Dermis blood vessel endothelial cell (primary cell): ENCODE measurements at places on chromosomes 7 and 10. TPM values are rescaled to one million over a fixed set of nuclear protein-coding genes. Genes with fewer than 3 reads are reported as not detected.

- no peak for DNase-seq
Measured at GRCh38 chr10:108346066-108346465, 1181.6 kb upstream of the SORCS1 start.

- no peak for DNase-seq
Measured at GRCh38 chr10:104170610-104171254, 48.8 kb downstream of the SFR1 start.

- DNase-seq: peak; percentile 18
Measured at GRCh38 chr7:33039903-33040292, 22.7 kb downstream of the NT5C3A start.

Gene ABCC2
- total RNA-seq: 0.79 and 1.5 TPM in 2 replicates

DNA sequence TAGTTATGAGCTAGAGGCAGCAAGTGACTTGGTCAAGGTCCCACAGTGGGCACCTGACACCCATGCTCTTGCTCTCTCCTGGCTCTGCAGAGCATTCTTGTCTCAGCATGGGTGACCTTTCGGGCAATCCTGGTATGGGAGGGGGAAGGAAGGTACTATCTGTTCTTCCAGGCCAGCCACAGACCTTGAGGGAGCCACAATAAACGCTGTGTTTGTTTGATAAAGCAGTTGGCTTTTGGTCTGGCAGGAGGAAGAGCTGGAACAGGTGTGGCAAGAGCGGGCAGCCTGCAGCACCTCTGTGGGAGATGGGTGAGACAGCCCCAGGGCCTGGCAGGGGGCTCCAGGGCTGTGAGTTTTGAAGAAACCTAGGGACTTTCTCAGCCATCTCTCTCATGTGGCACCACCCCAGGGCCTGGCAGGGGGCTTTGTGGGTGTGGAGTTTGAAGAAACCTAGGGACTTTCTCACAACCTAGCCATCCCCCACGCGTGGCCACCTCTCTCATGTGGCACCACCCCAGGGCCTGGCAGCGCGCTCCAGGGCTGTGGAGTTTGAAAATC lies 11.4 kb downstream of the CLDN3 start:
- DNase-seq: no peak
